ENCODE measurements at places on chromosomes 12 and 14.

DNA sequence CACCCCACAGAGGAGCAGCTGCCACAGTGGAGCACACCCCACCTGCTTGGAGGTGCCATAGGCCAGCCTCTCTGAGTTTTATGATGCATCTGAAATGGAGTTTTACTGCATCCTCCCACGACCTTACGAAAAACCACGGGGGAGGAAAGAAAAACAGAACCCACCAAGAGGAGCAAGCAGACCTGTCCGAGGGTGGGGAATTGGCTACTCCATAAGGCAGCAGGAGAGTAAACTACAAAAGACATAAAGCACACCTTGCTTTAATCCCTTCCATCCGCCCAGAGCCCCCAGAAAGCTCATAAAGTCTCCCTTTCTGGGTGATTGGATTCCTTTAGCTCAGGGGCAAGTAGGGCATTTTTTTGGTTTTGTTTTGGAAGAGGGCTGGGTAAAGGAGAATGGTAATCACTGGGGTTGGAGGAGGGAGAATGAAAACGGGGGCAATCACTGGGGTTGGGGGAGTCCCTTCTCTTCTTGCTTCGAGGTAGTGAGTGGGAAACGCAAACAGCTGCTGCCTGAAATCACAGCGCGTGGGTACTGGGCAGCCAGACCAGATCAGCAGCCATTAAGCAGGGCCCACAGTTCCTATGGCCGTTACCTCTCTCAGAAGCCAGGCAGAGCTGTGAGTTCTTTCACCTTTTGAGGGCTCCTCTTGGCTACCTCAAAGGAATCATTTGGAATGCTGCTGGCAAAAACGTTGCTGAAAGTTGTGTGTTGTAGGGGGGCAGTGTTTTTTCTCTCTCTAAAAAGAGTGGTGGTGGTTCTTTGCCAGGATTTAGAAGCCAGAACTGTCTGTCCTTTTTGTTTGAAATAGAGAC is 433.6 kb downstream of the ZFP36L1 start:
- DNase-seq = no peak

- no peak for DNase-seq
Observed at GRCh38 chr14:71231521-71232393, 324.5 kb downstream of the PCNX1 start.

GRCh38 chr14:53306267-53306721 is 153.2 kb upstream of the DDHD1 start:
- DNase-seq = peak; percentile 19

GRCh38 chr12:98453070-98453469 is 62.3 kb upstream of the TMPO start:
- no peak for DNase-seq

DNA sequence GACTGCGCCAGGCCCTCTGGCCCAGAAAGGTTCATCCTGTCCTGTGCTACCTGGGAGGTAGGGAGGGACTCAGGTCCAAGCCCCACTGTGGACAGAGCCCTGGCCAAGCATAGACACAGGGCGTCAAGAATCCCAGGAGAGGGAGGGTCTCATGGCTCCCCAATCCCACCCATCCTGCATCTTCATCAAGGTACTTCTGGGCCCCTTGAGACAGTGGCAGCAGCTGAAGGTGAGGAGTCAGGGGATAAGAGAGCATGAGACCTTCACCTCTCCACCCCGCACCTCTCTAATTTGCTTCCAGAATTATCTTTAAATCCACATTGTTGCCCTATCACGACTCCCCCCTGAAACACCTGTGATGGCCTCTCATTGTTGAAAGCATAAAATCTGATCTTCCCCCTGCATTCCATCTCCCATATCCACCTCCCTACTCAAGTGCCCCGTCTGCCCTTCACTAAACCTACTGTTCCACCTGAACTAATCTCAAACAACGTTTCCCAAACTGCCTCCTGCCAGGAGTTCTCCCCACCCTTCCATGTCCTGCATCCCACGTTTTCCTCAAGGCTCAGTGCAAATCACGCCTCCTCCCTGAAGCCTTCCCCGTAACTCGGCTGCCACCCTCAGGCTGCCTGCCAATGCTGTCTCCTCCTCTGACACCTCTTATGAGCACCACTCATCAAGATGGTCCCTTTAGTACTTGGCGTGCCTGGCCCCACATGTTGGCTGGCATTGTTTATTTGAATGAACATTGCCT is 27.1 kb downstream of the KRT18 start:
- DNase-seq = no peak

- DNase-seq = no peak
Observed at GRCh38 chr12:38163442-38163801, 153.2 kb upstream of the ALG10B start.

GRCh38 chr14:71078500-71078899 is 171.2 kb downstream of the PCNX1 start:
- no peak for DNase-seq

GRCh38 chr12:8455727-8456360 is at the start of gene CLEC6A:
Gene CLEC6A, plus strand, starts transcription at chr12:8455962. Its CDS starts 150 bp downstream, at chr12:8456112.
- no peak for DNase-seq

DNA sequence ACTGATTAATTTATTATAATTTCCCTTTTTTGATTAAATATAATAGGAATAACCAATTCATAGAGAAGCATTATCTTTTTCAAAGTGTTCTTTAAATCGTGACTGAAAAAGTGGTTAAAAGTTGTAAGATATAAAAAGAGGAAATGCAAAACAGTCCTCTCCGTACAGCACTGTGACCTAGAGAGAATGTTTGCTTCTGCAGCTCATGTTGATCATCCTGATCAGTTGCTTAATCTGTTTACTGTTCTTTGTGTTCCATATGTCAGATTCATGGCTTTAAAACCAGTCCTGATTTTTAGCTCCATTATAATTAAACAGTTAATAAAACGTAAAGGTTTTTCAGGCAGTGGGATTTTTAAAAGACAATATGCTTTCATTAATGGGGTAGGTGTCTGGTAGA is 4.7 kb downstream of the TTC8 start:
- DNase-seq = no peak

GRCh38 chr14:73742520-73743238 is 28.5 kb upstream of the PNMA1 start:
- DNase-seq = no peak

GRCh38 chr12:48084066-48084465 is 21.8 kb downstream of the SENP1 start:
- DNase-seq = no peak

DNA sequence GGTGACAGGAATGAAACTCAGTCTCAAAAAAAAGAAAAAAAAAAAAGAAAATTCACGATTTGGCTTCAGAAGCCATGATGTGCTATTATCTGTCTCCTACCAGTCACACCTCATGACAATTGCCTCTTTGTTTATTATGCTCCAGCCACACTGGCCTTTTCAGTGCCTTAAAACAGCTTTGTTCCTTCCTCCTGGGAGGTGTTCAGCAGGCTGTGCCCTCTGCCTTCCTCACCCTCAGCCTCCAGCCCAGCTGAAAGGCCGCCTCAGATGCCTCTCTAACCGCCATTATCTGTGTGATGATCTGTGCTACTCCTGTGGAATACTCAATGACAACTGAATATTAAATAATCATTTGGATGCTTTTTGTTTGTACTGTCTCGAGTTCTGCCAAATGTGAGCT is 8.6 kb upstream of the ARPC3 start:
- no peak for DNase-seq

- DNase-seq = no peak
Observed at GRCh38 chr12:107109726-107110719, 16.7 kb upstream of the CRY1 start.

GRCh38 chr14:63918411-63918810 is 65.6 kb downstream of the SYNE2 start:
- no peak for DNase-seq

GRCh38 chr14:61234215-61234916 is 46.8 kb downstream of the TMEM30B start:
- no peak for DNase-seq

DNA sequence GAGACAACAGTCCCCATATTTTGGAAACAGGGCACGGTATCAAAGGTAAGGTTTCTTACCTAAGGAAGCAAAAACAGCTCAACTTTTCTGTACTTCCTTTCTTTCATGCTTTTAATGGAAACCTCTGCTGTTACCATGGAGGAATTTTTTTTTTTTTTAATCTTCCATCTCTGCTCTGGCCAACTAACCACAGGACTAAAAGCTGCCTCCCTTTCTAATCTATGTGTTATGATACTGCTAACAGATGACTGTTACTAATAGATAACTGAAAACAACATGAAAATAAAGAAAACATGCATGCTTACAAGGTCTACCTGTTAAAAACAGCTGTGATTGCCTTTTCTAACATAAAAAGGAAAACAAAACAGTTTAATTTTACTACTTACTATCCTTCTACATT is 168.4 kb downstream of the SOX5 start:
- DNase-seq = no peak

GRCh38 chr14:82046512-82047226 is 513.0 kb upstream of the SEL1L start:
- DNase-seq = no peak

- no peak for DNase-seq
Observed at GRCh38 chr12:124445826-124446225, 121.6 kb downstream of the NCOR2 start.

- no peak for DNase-seq
Observed at GRCh38 chr14:24235804-24236688, 3.3 kb downstream of the GMPR2 start.

GRCh38 chr12:77724367-77724957 is 106.2 kb upstream of the NAV3 start:
- DNase-seq = peak; percentile 16

GRCh38 chr12:47820631-47821345 is 1.1 kb upstream of the HDAC7 start:
- DNase-seq = peak; percentile 95

DNA sequence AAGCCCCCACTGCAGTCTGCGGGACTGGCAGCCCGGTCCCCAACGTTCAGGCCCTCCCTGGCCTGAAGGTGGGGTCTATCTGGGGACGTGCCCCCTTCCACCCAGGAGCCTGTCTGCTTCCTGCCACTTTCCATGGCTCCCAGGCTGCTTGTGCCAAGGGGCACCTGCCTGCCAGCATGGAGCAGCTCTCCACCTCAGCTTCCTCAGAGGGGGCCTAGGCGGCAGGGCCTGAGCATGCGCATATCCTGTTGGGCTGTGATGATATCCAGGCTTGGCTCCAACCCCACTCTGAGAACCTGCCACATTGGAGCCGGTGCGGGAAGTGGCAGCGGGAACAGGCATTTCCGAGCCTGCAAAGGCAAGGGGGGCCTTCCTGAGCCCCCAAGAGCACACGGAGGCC is 57.4 kb downstream of the FUT8 start:
- no peak for DNase-seq

DNA sequence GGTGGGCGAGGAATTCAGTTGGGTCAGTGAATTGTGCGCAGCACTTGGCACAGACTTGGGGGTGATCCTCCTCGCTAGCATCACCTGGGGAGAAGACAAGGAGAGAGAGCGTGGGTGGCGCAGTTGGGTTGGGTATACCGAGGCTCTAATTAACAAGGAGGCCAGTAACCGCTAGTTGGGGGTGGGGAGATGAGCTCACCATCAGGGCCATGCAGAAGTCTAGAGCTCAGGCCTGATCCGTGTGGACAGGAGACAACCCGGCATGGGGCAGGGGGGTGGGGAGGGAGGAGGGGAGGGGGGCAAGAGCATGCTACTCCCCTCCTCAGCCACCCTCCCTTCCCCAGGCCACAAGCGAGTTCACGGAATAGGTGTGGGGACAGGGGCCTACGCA is 580 bp downstream of the SALL2 start:
- no peak for DNase-seq

GRCh38 chr12:27384261-27384590 is 51.6 kb downstream of the BMAL2 start:
- DNase-seq = no peak

DNA sequence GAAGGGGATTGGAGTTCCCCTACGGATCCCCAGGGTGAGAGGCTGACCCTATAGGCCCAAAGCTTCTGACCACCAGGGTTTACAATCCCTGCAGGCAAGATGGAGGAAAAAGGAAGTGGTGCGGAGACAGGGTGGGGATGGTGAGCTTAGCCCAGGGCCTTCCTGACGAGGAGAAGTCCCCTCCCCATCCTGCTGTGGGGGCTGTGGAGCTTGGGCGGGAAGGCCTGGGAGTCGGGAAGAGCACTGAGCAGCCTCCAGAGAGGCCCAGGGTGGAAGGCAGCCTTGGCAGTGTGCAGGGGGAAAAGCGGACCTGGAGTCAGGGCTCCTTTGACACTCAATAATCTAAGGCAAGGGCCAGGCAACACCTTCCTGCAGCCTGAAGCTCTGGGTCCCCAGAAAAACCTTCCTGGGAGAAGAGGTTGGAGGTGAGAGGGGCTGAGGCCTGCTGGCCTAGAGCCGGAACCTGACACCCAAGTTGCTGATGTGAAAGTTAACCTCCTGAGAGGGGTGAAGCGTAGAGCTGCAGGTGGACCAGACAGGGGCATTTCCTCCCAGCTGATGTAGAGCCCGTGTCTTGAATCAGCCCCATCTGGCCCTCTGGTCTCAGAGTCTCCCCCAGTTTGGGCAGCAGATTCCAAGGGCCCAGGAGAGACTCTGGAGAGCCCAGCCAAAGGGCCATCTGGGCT is 6.0 kb downstream of the HDAC7 start:
- DNase-seq = no peak

DNA sequence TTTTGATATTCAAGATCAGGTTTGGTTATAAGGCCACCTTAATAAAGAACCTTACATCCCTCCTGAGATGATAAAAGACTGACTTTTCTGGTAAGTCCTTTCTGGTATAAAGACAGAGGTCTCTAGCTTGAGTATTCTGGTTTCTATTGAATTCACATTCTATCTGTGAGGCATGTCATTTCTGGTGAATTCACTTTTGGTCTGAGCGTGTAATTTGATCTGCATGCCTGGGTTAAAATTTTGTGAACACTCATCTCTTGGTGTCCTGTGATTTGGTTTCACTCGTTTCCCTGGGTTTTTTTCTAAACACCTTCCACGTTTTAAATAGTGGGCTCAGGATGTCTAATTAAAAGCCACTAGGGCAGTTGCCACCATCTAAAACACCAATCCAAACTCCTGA is 12.2 kb downstream of the EIF5 start:
- DNase-seq = no peak

- DNase-seq = peak; percentile 37
Observed at GRCh38 chr12:77152623-77153193, 87.3 kb upstream of the E2F7 start.

- peak; percentile 60 for DNase-seq
Observed at GRCh38 chr12:79547735-79548609, 142.8 kb downstream of the PAWR start.

DNA sequence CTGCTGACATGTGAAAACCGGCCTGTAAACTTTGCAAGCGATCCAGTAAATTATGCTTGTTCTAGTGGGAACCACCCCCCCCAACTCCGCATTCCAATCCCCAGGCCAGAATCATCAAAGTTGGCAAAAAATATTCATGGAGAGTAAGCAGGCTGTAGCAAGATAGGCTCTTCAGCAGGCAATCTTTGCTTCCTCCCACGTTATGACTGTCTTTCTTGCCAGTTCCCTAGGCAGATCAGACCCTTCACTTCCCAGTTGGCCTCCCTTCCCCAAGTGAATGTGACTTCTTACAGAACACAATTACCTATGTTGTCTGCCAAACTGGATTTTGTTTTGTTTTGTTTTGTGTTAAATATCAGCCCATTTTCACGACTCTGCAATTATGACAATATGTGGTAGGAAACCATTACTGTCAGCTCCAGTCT is 1.2 kb upstream of the PTGER2 start:
- no peak for DNase-seq

- no peak for DNase-seq
Observed at GRCh38 chr14:100895411-100895810, 8.1 kb downstream of the RTL1 start.
